ENCODE measurements at places on chromosomes 7 and 10.

- peak; percentile 63 for DNase-seq
Observed at GRCh38 chr7:113086431-113086888, at the start of gene GPR85. Gene GPR85 (minus strand): TSS chr7:113086827. CDS start chr7:113084721, 2,106 bp downstream.

GRCh38 chr7:137948083-137948844, 53.6 kb downstream of the CREB3L2 start:
- no peak for DNase-seq

DNA sequence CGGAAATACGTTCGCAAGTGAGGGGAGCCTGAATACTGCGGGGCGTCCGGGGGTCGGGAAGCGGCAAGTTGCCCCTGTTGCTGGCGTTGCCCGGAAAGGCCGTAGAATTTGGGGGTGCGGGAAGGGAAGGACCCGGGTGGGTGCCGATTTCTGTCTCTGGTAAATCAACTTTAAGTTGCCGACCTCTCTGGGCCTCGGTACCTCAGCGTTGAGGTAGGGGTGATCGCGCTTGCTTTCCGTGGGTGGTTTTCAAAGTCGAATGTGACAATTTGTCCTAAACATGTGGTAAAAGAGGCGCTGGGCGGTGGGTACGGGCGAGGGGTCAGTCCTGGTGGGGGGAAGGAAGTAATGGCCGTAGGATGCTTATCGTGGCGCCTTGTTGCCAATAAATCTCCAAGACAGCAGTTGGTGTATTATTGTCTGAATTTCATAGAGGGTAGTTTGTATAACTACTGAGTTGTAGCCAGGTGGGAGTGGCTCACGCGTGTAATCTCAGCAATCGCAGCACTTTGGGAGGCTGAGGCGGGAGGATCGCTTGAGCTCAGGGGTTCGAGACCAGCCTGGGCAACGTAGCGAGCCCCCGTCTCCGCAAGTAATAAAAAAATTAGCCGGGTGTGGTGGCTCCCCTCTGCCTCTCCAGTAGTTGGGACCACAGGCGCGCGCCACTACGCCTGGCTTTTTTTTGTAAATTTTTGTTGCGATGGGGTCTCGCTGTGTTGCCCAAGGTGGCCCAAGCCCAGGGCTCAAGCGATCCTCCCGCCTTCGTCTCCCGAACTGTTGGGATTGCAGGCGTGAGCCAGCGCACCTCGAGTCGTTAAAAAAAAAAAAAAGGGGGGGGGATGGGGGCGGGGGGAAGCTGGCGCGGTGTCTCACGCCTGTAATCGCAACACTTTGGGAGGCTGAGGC, 644 bp downstream of the BUD23 start:
- DNase-seq: no peak

DNA sequence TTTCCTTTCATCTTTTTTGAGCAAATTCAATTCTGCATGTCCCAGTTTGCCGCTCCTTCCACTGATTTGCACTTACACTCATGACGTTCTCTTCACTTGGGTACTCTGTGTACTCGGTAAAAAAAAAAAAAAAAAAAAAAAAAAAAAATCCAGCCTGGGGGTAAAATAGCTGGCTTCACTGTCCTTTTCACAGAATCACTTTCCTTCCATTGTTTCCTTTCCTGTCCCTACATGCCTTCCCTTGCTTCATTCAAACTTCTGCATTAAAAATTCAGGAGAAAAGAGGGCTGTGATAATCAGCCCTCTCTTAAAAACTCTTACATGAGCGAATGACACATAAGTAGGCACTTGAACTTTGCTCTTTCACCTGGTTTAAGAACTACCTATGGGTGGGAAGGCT, 8.7 kb downstream of the ANKRD1 start:
- DNase-seq: no peak

GRCh38 chr10:11678074-11678793, 63.9 kb upstream of the ECHDC3 start:
- DNase-seq: no peak

GRCh38 chr7:151902311-151902710, 25.4 kb upstream of the PRKAG2 start:
- DNase-seq: no peak

DNA sequence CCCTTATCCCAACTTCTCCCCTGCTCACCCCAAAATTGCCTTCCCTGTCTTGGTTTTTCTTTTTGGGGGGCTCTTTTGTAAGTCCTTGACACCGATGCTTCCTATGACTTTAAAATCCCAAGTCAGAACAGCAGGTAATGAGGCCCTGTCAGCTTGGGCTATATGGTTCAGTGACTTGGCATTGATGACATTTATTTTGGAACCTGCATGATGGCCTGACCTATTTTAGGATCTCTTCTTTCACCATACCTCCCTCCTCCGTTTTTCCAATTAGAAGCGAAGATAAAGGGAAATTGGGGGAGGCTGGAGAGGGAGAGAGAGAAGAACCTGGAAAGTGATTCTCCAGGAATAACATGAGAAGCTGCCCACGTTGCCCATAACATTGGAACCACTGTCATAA, 424.9 kb upstream of the AUTS2 start:
- no peak for DNase-seq

- DNase-seq: no peak
Observed at GRCh38 chr7:106569500-106569929, 91.4 kb downstream of the CCDC71L start.

DNA sequence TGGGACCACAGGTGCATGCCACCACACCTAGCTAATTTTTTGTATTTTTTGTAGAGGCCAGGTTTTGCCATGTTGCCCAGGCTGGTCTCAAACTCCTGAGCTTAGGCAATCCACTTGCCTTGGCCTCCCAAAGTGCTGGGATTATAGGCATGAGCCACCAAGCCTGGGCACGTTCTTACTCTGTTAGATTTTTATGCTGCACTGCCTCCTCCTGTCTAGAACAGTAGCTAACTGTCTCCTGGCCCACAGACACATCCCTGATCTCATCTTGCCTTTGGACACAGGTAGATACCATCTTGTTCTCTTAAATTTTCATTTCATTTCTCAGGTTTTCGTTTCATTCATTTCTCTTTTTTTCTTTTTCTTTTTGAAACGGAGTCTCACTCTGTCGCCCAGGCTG, 41.1 kb downstream of the BLVRA start:
- peak; percentile 17 for DNase-seq

DNA sequence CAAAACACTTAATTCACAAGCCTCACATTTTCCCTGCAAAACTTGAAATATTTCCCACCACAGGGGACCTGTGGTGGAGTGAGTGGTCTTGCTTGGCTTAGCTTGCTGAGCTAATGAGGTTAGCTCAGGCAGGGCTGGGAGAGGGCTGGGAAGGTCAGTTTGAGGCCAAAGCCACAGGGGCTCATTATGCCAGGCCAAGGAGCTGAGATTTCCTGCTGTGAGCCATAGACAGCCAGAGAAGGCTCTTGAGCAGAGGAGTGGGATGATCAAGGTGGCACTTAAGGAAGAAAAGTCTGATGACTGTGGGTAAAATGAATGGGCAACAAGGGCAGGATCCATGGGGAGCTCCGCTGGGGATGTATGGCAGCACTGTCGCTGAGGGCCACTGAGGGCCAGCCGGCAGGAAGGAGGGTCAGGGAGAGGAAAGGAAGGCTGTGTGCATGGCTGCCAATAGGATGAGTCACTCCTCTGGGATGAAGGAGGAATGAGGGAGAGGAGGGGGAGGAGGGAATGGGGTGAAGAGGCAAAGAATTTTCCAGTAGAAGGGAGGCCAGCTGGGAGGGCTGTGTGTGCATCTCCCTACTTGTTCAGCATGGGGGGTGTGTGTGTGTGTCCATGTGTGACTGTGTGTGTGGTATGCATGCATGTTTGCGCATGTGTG, 18.7 kb upstream of the ZNF488 start:
- DNase-seq: no peak

DNA sequence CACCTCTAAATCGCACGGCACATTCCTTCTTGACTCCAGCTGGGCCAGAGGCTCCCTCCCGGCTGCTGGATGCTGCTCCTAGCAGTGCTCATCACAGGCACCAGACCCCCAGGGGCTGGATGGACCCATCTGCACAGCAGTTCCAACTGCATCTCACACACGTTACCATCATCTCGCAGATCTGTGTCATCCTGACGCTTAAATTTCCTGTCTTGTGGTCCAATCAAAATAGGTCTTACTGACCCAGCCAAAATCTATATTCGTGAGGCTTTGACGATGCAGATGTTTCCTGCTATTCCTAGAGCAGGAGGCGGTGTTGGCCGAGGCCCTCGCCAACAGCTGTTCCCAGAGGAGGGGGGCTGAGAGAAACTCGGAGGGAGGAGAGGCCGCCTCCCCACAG, 108.0 kb downstream of the MKI67 start:
- no peak for DNase-seq

- no peak for DNase-seq
Observed at GRCh38 chr10:113158183-113158582, 208.1 kb downstream of the TCF7L2 start.

- peak; percentile 38 for DNase-seq
Observed at GRCh38 chr10:130924138-130924819, 387.2 kb downstream of the TCERG1L start.

GRCh38 chr7:137601642-137602041, 245.1 kb downstream of the DGKI start:
- no peak for DNase-seq

GRCh38 chr7:95508780-95509179, 23.0 kb downstream of the ASB4 start:
- DNase-seq: no peak

DNA sequence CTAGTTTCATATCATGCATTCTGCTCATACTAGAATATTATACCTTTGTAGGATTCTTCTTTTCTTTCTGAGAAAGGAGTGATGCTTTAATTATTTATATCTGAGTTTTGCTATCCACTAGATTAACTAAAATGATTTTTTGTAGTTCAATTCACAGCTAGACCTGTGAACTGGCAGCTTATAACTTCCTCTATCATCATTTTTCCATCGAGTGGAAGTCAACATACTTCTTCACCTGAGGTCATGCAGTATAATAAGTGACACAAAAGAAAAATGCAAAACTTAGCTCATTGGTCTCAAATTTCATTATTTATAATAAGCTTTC, 8.0 kb downstream of the LRRN3 start:
- no peak for DNase-seq

- no peak for DNase-seq
Observed at GRCh38 chr10:8768852-8769251, 714.4 kb downstream of the GATA3 start.

- no peak for DNase-seq
Observed at GRCh38 chr10:69955211-69955805, 97.3 kb upstream of the MACROH2A2 start.

DNA sequence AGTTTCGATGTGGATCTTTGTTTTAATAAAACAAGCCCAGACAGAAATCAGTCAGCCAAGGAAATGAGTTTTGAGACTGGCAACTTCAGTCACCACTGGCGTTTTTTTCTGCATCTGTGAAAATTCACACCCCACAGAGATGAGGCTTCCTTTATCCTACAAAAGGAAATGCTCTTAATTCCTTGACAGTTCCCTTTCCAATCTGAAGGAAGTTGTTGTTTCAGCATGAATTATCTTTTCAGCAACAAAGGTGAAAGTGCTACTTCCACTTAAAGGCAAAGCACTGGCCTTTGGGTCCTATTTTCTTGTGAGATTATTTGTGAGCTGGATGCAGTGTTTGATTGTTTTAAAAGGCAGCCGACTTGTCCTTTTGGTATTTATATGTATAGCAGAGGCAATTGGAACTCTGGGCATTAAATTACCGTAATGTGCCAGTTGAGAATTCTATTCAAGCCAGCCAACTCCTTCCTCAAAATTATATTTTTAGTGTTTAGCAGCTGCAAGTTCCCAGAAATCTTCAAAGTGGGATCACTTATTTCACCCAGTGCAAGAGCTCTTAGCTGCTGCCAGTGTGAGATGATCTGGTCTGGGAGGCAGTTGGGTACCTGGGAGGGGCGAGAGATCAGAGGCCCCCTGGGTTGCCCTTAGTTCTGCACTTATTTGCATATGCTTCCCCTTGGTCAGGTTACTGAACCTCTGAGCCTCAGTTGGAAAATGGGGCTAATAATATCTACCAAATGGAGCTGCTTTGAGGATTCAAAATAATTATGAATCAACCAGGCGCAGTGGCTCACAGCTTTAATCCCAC, 427.1 kb downstream of the GALNT17 start:
- no peak for DNase-seq

- DNase-seq: no peak
Observed at GRCh38 chr7:147452816-147453215, 1137.8 kb upstream of the C7orf33 start.

GRCh38 chr7:121336579-121336978, 7.8 kb downstream of the WNT16 start:
- no peak for DNase-seq

DNA sequence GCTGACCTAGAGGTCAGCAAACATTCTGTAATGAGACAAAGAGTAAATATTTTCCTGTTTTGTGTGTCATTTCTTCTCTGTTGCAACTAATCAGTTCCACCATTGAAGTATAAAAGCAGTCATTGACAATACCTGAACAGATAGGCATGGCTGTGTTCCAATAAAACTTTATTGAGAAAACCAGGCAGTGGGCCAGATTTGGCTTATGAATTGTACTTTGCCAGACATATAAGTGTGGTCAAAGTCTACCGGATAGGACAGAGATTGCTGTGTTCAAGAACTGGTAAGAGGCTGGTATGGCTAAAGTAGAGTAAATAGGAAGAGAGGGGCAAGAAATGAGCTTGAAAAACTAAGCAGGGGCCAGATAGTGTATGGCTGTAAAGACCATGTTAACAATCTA, 38.3 kb upstream of the TAC1 start:
- no peak for DNase-seq

DNA sequence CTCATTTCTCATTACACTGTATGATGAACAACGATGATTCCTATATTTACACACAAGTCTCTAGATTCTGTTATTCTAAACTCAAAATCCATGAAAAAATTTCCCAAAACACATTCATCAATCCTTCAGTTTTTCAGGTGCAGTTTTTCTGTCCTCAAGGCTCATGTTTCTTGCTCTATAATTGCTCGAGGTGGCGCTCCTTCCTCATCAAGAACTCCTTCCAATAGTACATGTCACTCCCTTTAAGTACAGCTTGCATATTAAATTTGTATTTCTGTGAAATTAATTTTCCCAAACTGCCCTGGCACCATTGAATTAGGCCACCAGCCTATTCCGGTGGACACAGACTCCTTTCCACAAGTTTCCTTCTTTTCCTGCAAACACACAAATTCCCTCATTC, 188.7 kb upstream of the MINDY3 start:
- no peak for DNase-seq

DNA sequence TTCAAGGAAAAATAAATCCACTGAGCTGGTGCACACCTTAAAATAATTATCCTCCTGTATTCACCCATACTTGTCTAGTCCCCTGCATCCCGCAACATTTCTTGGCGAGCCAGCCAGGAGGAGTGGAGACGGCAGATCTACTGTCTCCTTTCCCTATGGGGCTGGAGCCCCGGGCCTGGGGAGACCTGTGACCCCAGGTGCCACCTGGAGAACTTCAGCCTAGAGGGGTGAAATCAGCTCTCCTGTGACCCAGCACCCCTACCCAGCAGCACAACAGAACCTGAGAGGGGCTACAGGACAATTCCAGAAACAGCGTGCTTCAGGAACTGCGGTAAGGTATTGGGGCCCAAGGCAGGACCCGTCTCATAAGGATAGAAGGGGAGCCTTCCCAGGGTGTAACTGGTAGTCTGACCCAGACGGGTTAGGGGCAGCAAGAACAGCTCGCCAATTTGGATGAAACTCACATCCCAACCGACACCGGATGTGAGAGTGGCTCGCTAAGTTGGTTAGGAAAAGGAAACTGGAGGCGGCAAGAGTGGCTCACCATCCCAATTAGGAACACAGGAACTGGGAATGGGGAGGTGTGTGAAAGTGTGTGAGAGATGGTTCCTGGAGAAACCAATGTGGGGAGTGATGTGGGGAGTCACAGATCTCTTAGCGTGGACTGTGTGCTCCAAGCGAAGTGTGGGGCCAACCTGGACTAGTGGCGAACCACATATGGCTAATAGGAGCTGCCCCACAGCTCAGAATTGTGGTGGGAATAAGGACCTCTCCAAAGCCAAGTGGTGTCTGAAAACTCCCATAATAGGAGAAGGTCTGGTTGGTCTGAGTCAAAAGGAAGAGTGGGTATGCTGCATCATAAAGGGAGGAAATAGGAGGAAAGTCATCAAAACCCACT, 15.1 kb upstream of the DENND2A start:
- DNase-seq: no peak

Measured in activated CD8-positive, alpha-beta memory T cell treated with anti-CD3 and anti-CD28 coated beads for 24 hours (primary cell).